Cardiac fibroblast (primary cell): ENCODE measurements at places on chromosomes 12 and 14.
A peak's percentile ranks its signal among the peaks of the same experiment; 100 is the strongest.

- DNase-seq, result no peak
These were observed 2.5 kb upstream of the HOXC9 start for GRCh38 chr12:53997204-53998109.

DNA sequence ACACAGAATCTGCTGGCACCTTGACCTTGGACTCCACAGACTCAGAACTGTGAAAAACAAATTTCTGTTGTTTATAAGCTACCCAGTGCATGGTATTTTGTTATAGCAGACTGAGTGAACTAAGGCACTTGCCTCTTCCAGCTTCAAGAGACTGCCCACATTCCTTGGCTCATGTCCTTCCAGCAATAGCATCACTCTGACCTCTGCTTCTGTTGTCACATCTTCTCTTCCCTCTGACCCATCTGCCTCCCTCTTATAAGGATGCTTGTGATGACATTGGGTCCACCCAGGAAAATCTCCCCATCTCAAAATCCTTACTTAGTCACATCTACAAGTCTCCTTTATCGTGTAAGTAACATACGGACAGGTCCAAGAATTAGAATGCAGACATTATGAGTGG lies 200.4 kb downstream of the PIK3C2G start:
- DNase-seq, result peak; percentile 38

DNA sequence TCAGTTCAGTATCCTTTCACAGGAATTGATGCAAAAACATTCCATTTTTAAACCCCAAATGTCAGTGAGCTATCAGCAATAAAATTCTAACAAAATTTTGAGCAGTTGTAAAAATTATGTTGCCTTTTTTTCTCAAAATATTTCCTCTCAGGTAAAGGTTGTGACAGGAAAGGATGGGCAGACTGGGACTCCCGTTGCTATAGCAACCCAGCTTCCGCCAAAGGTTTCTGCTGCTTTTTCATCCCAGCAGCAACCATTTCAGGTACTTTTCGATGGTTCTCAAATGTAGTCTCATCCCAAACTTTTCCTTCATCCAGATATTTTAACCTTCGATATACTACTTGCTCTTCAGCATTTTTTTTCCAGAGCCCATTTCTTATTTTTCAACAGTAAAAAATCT lies 13.6 kb downstream of the EP400 start:
- no peak for DNase-seq

- DNase-seq, result peak; percentile 19
These were observed 186.8 kb upstream of the RBM19 start for GRCh38 chr12:114152890-114153289.

DNA sequence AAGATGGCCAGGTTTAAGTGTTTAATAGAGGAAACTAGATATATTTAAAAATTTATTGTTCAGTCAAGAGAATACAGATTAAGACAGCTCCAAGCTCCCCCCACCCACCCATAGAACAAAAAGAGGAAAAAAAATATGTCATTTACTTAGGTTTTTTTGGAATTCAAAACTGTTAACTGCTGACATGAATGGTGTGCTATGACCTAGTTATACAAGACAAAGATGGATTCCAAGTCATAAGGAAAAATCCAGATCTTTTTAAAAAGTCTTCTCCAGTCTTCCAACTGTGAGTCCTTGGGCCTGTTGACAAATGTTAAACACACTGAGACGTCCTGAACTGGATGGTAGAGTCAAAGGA lies 1.3 kb upstream of the SETD1B start:
- DNase-seq, result no peak

GRCh38 chr12:46318037-46318436 lies 49.2 kb upstream of the SLC38A1 start:
- DNase-seq, result no peak

- DNase-seq, result no peak
These were observed 163.5 kb downstream of the VRK1 start for GRCh38 chr14:96960598-96961116.

DNA sequence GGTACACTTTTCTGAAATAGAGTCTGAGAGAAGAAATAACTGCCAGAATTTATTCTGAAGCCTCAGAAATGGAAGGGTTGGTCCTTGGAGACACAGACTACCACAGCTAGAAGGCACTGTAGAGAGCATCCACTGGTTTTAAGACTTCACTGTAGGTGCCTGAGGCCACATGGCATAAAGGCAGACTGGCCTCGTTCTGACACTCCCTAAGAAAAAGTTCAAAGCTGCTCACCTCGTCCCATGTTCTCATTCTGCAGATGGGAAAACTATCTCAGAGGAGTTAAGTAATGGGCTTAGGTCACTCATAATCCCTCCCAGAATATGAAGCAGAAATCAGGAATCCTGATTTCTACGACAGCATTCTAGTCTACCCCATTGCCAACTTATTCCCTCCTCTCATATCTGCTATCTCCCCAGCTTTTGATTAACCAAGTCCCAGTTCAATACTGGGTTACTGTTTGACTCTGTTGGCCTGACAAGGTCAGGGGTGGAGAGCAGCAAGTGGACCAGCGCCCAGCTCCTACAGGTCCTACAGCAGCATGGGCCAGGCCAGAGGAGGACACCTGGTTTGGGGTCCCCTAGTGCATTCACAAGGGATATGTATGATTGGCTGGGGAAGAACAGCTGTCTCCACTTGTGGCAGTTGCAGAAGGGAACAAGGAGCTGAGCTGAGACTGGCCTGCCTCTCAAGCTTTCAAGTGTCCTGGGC lies 3.7 kb downstream of the ITGA5 start:
- no peak for DNase-seq

- DNase-seq, result no peak
These were observed 55.1 kb downstream of the FOXN4 start for GRCh38 chr12:109253913-109254544.

DNA sequence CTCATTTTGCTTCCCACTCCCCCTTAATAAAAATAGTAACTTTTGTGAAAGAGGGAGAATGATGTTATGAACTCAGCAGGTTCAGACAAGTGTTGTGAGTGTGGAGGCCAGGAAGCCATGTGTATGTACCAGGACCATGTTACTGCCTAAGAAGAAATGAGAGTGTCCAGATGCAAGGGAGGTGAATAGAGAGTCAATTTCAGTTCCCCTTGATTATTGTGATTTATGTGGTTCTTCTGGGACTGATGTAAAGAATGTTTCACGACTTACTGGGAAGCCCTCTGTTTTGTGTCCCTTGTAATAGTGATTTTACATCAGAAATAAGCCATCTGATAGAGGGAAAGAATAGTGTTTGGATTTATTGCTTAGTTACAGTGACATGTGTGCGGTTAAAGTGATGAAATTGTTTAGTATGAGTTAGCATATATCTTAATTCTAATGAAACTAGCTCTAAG lies 32.5 kb downstream of the FBXO34 start:
- DNase-seq, result peak; percentile 36

- DNase-seq, result no peak
These were observed 65.2 kb upstream of the AP4S1 start for GRCh38 chr14:30960216-30960615.

DNA sequence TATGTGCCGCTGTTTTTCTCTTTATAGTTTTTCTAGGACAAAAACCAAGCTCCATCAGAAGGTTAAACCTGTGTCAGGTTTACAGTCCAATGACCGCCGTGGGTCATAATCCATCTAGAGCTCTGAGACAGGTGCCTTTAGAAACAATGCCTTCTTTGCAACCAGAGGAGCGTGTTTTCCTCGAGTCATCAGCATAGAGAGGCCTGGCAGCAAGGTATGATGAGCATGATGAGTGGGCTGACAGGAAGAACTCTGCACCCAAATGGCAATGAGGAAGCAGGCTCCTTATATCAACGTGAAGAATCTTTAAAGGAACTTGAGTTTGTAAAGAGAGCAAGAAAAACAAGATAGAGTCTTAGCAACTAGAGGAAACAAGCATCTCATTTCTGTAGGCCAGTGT lies 60.5 kb upstream of the NUDT4 start:
- no peak for DNase-seq

DNA sequence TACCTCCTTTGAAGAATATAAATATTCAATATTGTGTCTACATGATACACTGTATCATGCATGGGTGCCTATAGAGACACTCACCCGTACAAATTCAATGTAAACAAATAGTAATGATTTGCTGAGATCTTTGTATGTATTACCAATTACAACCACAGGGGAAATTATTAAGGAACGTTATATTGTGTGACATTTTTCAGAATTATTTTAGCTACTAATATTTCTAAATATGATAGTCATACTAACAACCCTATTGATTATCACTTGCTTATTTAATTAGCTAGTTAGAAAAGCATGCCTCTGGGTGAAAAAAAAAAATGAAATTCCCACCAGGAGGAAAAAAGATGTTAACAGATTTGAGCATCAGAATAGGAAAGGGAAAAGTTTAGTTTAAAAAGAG lies 2.1 kb downstream of the SOX5 start:
- no peak for DNase-seq

DNA sequence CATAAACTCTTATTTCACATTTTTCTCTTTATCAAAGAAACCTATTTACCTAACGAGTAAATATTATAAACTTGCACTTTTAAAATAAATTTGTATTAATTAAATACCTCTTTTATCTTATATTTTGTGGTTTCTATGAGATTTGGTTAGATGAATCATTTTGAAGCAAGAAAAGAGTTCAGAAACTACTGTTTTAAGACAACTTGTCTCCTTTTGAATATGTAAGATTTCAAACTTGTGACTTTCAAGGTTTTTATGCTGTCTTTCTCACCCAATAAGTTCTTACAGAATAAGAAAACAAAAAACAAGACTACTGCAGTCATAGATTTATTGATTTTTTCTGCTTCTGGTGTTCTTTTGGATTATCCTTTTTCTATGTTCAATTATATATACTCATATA lies 339.0 kb downstream of the SNAPC1 start:
- DNase-seq, result no peak

- DNase-seq, result peak; percentile 20
These were observed 35.5 kb upstream of the STON2 start for GRCh38 chr14:81435391-81436295.

- peak; percentile 52 for DNase-seq
These were observed 196.1 kb downstream of the ALG10 start for GRCh38 chr12:34218193-34219045.

DNA sequence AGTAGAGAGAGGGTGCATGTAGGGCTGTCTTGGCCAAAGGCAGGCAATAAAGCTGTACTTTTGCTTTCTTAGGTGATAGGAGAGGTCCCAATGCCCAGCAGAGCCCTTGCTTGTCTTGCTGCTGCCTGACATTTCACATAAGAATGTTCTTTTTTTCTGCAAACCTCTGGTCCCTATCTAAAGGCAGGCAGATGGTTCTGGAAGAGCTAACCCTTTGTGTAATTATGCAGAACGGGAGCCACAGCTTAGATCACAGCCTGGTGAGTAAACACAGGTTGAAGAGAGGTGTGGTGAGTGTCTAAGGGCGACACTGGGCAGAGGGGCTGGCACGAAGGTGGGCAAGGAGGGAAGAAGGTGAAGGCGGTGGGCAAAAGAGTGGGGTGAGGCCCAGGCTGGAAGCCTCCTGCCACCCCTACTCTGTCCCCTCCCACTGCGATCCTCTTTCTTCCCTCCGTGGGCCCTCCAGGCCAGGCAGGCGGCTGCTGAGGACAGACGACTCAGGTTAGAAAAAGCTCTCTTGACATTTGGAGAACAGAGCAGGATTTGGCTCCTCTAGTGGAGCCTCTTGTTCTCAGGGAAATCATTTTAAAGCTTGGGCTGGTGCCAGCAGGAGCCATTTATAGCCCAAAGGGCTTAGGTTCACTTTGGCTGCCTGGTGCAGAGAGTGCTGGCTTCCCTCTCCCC lies 42.8 kb downstream of the PRMT8 start:
- peak; percentile 33 for DNase-seq

DNA sequence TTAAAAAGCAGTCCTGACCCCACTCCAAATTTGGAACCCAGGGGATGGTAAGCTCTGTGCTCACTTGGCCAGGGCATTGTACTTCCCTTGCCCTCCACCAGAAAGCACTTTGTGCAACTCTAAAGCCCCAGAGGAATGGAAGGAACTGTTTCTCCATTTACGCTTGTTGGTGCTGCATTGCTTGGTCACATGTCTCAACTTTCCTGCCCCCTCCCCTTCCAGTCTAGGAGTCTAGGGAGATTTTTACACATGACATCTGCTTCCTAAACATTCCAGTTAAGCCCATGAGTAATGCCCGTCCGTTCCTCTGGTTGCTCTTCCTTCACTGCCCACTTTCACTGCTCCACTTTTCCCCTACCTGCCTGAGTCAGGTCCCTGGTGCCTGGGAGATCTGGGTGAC lies 92.6 kb upstream of the MAP1LC3B2 start:
- peak; percentile 56 for DNase-seq

GRCh38 chr14:105299654-105300541 lies 903 bp downstream of the BRF1 start:
- DNase-seq, result no peak

- no peak for DNase-seq
These were observed 85.6 kb downstream of the PLEKHA5 start for GRCh38 chr12:19215115-19215514.

DNA sequence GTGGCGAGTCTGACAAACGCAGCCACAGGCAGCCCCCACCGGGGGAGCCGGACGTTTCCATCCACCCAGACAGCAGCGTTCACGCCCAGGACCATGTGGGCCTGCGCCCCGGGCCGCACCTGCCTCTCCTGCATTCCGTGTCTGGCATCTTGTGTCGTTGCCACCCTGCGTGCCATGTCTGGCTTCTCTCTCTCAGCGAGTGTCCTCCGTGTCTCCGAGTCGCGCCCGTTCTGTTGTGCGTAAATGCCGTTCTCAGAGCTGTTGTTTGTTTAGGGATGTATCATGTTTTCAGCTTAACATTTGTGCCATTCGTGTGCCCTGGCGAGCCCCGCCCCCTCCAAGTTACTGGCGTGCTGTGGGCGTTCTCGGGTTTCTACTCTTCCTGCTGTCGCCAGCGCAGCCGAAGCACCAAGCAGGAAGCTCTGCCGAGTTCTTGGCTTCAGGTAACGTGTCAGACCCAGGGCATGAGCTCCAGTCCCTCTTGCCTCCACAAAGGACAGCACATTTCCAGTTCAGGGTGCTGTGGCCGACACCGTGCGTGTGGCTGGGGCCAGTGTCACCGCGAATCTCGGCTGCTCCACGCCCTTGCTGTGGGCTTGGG lies 34.6 kb downstream of the NOC4L start:
- DNase-seq, result no peak

DNA sequence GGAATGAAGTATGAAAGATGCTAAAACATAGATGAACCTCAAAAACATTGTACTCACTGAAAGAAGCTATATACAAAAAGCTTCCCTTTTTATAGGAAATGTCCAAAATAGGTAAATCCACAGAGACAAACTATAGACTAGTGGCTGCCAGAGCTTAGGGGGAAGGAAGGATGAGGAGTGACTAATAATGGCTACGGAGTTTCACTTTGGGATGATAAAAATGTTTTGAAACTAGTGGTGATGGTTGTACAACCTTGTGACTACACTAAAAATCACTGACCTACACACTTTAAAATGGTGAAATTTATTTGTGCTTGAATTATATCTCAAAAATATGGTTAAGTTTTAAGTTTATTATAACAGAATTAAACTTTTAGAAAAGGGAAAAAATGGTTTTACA lies 37.1 kb upstream of the AMN1 start:
- DNase-seq, result no peak
